Glutamatergic neuron (in vitro differentiated cells): ENCODE measurements at places on chromosomes 12 and 14. TPM values are rescaled to one million over a fixed set of nuclear protein-coding genes. Genes with fewer than 3 reads are reported as not detected.

Gene SMIM41
- total RNA-seq, result 0.88 TPM

Gene SMCO2
- not detected for total RNA-seq

Gene RD3L
- total RNA-seq, result not detected

Gene BCL2L2
- total RNA-seq, result 32.6 TPM

Gene IAPP
- total RNA-seq, result not detected

Gene POTEG
- not detected for total RNA-seq

Gene MAX
- 83.5 TPM for total RNA-seq

Gene NOPCHAP1
- 19.3 TPM for total RNA-seq

Gene IL26
- total RNA-seq, result not detected

Gene OASL
- not detected for total RNA-seq

Gene ANO2
- not detected for total RNA-seq

Gene OR4Q2
- not detected for total RNA-seq

Gene DACT1
- total RNA-seq, result 39.9 TPM

Gene DGLUCY
- 8.3 TPM for total RNA-seq

Gene ASCL1
- not detected for total RNA-seq

Gene PMCH
- not detected for total RNA-seq

Gene SGPP1
- total RNA-seq, result 4.3 TPM

Gene PLA2G1B
- not detected for total RNA-seq

Gene LHX5
- 3.1 TPM for total RNA-seq

Gene SLCO1B3
- not detected for total RNA-seq

Gene MDM2
- 84.9 TPM for total RNA-seq

Gene ST8SIA1
- total RNA-seq, result 22.0 TPM

Gene FAM234B
- 26.8 TPM for total RNA-seq

Gene E2F7
- 4.2 TPM for total RNA-seq

Gene CTSG
- not detected for total RNA-seq

Gene TMEM30B
- total RNA-seq, result not detected

Gene MYH7
- not detected for total RNA-seq

Gene GALNT9
- total RNA-seq, result 13.7 TPM

Gene WDHD1
- 13.9 TPM for total RNA-seq

Gene DNAH10
- 0.66 TPM for total RNA-seq

Gene TSPAN9
- total RNA-seq, result 142 TPM

Gene FAM181A
- not detected for total RNA-seq

Gene SRRM4
- 183 TPM for total RNA-seq

Gene DNAJC22
- 4.5 TPM for total RNA-seq

Gene PCBP2
- total RNA-seq, result 1,170 TPM

Gene CNTN1
- total RNA-seq, result 81.4 TPM

Gene ADGRD1
- 0.96 TPM for total RNA-seq

Gene GLIPR1L1
- total RNA-seq, result not detected

Gene SLC6A12
- total RNA-seq, result 0.64 TPM

Gene CD4
- 0.17 TPM for total RNA-seq

Gene MIP
- total RNA-seq, result not detected

Gene SYT1
- total RNA-seq, result 155 TPM

Gene ITGB7
- total RNA-seq, result not detected

Gene STON2
- 278 TPM for total RNA-seq

Gene MON2
- 43.4 TPM for total RNA-seq

Gene GARIN6
- total RNA-seq, result not detected

Gene FLRT2
- total RNA-seq, result 69.6 TPM

Gene RNASE1
- not detected for total RNA-seq

Gene PLD4
- not detected for total RNA-seq

Gene KCNJ8
- total RNA-seq, result 0.66 TPM

Gene FIGNL2
- 107 TPM for total RNA-seq

Gene KRT78
- not detected for total RNA-seq

Gene CRY1
- total RNA-seq, result 10.1 TPM

Gene SELPLG
- total RNA-seq, result 0.34 TPM

Gene RPAP3
- total RNA-seq, result 29.5 TPM

Gene PPFIBP1
- 43.0 TPM for total RNA-seq

Gene YAF2
- 52.5 TPM for total RNA-seq
